Activated CD8-positive, alpha-beta T cell treated with anti-CD3 and anti-CD28 coated beads, Interleukin-2, amount 10 ng/mL, durations not matched to agents 7 days and 5 days (primary cell): ENCODE measurements at places on chromosomes 4 and X. TPM values are rescaled to one million over a fixed set of nuclear protein-coding genes. Genes with fewer than 3 reads are reported as not detected.

DNA sequence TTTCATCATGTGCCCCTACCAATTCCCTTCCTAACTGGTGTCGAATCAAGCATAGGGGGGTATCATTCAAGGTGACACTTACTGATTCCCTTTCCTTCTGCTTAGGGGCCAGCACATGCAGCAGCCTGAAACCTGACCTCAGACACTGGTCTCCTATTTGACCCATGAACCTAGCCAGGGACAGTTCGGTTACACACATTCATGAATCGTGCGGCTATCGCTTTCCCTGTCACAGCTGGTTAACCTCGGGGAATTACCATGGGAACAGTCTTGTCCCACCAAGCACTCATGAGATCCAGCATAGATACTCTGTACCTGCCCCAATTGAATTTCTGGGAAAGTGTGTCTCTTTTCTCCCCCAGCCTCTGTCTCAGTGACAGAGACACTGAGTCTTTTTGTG, 140.4 kb downstream of the ZNF674 start:
- no peak for DNase-seq

GRCh38 chr4:127012549-127012948, 620.2 kb upstream of the INTU start:
- no peak for DNase-seq

DNA sequence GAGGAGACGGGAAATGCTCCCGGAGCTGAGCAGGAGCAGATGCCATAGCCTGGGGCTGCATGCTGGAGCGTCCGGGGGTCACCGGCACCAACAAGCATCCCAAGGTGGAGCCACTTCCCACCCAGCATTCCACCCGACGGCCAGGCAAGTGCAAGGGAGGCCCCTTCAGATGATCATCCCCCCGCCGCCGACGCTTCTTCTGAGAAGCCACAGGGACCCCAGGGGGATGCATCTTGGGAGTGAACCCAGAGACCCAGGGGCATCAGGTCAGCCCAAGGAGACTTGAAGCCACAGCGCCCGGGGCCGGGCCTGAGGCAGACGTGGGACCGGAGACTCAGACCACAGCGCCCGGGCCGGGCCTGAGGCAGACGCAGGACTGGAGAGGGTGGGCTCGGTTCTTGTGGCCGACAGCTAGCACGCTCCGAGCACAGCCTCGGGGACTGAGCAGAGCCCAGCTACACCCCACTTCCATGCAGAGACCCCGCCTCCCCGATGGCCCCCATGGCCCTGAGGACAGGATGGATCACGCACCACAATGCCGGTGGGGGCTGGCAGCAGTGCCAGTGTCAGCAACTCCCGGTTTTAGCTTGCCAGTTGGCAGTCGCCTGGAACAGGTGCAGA, 33.0 kb upstream of the CPLX1 start:
- DNase-seq: no peak

GRCh38 chr4:23006756-23007155, 314.0 kb downstream of the GBA3 start:
- DNase-seq: no peak

DNA sequence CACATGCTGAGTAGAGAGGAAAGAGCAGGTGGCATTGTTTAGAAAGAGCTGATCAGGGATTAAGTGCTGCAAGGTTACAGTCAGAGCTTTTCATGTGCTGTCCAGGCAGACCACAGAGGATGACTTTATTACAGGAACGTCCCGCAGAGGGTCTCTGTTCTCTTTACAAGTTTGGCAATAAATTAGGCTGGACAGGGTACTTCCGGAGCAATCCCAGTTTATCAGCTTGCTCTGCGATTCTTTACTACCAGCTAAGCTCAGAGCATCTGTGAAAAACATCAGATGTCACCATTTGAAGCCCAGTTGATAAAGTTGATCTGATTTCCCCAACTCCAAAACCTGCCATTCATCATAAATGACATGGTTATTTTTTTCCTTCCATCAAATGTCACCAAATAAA, 633.1 kb downstream of the NLGN4X start:
- no peak for DNase-seq

DNA sequence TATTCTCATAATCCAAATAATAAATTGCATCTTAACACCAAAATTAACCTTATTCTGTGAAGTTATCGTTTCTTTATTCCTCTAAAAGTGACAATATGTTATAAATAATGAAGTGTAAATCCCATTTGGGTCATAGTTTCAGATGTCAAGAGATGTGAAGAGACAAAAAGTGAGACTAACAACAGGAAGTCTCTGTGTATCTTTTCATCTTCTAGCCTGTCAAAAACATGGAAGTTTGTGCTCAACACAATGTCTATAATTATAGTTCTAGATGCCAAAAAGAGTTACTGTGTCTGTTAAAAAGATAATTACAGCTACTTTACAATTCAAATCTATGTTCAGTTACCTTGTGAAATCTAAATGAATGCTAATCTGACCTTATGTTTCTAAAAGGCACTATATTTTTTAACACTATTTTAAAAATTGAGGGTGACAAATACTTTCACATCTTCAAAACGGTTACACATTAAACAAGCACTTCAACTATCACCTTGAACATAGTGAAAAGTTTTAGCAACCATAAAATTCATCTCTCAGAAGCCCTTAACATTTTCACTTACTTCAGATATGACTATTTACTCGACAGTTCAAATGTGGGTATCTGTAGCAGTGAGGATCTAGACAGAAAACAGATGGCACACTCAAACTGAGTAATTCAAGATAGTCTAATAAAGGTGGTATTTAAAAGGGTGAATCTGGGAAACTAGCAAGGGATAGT, 509.8 kb downstream of the ARAP2 start:
- no peak for DNase-seq

GRCh38 chr4:83231620-83232076, 53.0 kb downstream of the COQ2 start:
- peak; percentile 75 for DNase-seq

DNA sequence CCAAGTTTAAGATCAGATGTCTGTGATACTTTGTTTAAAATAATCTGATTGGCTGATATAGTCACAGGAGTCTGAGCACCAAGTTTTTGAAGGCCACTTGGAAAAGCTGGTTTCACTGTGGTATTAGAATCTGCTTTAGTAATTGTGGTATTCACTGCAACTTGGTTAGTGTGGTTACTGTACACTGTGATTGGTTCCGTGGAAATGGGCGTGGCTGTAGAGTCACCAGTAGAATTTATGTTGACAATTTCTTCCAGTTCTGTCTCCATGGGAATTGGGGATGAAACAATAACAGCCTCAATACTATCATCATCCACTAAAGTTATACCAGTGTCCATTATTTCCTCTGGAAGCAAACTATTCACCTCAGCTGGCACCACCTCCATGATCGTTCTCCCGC, 26.2 kb downstream of the LIN54 start:
- peak; percentile 28 for DNase-seq

GRCh38 chr4:111405989-111406388, 739.3 kb upstream of the FAM241A start:
- no peak for DNase-seq

DNA sequence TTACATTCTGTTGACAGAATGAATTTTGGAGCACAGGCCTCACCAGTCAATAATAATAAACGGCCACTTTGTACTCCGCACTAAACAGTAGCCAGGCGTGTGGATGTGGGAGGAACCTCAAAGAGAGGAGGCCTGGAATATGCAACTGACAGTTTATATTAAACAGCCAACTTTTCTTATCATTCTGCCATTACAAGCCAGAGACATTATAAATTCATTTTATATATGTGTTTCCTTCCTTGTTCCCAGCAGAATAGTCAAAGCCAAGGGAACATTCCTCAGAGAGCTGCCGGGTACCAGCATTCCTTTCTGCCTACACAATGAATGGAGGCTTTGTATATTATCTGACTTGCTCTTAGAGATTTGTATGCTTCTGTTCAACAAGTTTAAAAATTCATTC, 436.5 kb upstream of the FTHL17 start:
- no peak for DNase-seq

- DNase-seq: peak; percentile 41
Observed at GRCh38 chrX:153708415-153708814, 15.8 kb downstream of the BCAP31 start.

DNA sequence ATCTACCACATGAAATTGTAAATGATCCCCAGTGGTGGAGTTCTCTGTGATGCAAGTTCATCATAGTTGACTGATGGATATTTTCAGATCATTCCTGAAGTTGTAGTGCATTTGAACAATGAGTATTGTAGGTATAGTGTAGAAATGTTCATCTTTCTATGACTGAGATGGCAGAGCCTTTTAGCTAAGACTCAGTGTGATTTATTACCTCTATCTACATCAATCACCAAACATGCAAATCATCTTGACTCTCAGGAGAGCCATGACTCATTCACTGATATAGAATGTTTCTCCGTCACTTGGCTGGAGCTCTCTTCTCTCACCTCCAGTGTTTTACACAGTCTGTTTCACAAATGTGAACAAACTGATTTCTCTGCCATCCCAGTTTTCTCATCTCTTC, 392.6 kb downstream of the IL1RAPL1 start:
- no peak for DNase-seq

GRCh38 chrX:67693928-67694327, 150.1 kb downstream of the AR start:
- no peak for DNase-seq

DNA sequence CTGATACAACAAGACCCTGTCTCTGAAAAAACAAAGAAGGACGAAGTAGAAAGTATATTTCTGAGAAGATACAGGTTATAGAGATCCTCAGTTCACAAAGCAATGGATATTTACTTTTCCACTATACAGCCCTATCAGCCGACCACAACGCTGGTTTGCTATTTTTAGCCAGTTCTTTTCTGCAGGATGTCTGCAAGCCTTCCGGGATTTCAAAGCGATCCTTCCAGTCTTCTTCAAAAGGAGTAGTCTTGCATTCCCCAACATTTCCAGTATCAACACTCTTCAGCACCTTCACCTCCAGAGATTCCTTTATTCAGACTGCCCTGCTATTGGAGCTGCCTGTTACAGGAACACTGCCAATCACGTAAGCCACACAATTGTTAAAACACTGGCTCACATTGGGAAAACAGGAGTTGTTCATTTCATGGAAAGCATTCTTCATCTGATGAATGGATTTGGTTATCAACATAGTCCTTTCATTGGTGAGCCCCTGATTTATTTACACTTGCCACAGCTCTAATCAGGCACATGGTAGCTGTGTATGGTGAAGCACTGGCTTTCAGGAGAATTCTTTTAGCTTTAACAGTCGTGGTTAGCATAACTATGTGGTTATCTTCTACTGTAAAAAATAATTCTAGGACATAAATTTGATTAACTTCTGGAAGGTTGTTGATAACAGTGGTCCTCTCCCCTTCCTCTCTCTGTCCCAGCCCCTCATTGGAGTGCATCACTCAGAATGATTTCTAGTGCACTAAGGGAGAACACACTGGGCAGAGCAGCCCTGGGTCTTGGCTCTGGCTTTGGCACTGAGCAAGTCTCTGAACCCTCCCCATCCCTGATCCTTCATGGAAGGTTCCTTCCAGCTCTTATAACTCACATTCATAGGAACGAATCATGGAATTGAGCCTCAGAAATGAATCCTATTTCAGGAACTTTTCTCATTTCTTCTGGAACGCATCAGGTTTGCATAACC, 109.9 kb upstream of the SORBS2 start:
- DNase-seq: no peak

DNA sequence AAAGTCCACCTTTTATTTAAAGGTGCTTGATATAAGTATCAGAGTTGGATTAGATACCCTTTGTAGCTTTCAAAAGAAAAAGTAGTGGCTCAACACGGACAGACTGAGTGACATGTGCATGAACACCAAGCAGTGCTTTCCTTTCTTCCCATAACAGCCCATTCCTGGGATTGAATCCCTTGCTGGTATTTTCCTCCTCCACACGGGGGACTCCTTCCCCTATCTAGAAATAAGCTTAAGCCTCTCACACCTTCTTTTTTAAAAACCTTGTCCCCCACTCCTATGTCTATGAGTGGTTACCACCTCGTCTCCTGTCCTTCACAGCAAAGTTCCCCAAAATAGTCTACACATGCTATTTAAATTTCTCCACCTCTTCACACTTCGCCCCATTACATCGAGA, 5.1 kb downstream of the AP1S2 start:
- no peak for DNase-seq

GRCh38 chrX:11611965-11612364, 53.8 kb downstream of the ARHGAP6 start:
- no peak for DNase-seq

DNA sequence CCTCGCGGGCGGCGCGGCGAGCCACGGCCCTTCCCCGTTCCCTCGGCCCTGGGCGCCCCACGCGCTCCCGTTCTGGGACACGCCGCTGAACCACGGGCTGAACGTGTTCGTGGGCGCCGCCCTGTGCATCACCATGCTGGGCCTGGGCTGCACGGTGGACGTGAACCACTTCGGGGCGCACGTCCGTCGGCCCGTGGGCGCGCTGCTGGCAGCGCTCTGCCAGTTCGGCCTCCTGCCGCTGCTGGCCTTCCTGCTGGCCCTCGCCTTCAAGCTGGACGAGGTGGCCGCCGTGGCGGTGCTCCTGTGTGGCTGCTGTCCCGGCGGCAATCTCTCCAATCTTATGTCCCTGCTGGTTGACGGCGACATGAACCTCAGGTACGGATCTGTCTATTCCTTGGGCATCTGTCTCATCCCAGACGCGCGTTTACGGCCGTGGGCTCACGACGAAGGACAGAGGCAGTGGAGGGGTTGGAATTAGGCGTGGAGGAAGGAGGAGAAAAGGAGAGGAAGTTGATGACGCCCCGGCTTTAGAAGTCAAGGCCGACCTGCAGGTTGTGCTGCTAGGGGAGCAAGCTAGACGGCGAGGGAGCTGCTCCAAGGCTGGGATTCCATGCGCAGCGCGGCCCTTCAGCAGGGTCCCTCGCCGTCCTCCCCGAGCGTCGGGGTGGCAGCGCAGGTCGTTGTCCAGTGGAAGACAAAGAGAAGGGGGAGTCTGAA, 792 bp downstream of the SLC10A4 start:
- DNase-seq: no peak

DNA sequence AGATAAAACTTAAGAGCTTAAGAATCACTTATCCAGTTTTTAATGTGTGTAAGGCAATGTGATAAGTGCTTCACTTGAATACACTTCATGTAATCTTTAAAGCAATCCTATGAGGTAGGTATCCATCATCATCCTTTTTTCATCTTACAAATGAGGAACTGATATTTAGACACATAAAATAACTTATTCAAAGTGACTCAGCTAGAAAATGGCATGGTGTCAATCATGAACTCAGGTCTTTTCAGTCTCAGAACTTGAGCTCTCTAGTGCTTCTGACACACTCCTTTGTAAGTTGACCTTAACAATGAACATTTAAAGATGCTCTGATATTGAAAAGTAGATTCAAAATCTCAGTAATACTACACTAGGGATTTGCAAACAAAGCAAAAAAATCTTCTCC, 224.8 kb upstream of the TEX13C start:
- DNase-seq: no peak

SULT1B1 gene
- 1.7 TPM for total RNA-seq

CYBB gene
- not detected for total RNA-seq

TMEM192 gene
- 8.4 TPM for total RNA-seq

HELT gene
- not detected for total RNA-seq

FGB gene
- total RNA-seq: not detected

PAGE2B gene
- not detected for total RNA-seq

SRPX gene
- total RNA-seq: 1.2 TPM

HAND2 gene
- total RNA-seq: not detected

ALB gene
- total RNA-seq: not detected

APLN gene
- total RNA-seq: 2.1 TPM

CYP2U1 gene
- 3.3 TPM for total RNA-seq

CPZ gene
- 0.23 TPM for total RNA-seq
